ENCODE measurements at places on chromosomes 1 and 21. TPM values are rescaled to one million over a fixed set of nuclear protein-coding genes. Genes with fewer than 3 reads are reported as not detected.

The PCP4 gene
- total RNA-seq: not detected

The BRINP2 gene
- total RNA-seq: not detected

The ANKRD45 gene
- 0.42 TPM for total RNA-seq

The WDR47 gene
- total RNA-seq: 16.1 TPM

The SMCP gene
- not detected for total RNA-seq

Measured in MCF 10A (cell line).